Purkinje cell (primary cell): ENCODE measurements at places on chromosomes 7 and 10. TPM values are rescaled to one million over a fixed set of nuclear protein-coding genes. Genes with fewer than 3 reads are reported as not detected.

The PILRA gene
- polyA plus RNA-seq: 5.6 and 8.2 TPM in 2 replicates

The ENTPD7 gene
- polyA plus RNA-seq: 0.15 and 0.18 TPM in 2 replicates

The OR6V1 gene
- 1.2 TPM in 1 of 2 replicates, not detected in the other for polyA plus RNA-seq

The TAS2R3 gene
- not detected in 2 replicates for polyA plus RNA-seq

The GFRA1 gene
- 8.8 and 12.0 TPM in 2 replicates for polyA plus RNA-seq

The AKR1D1 gene
- not detected in 2 replicates for polyA plus RNA-seq

The ADK gene
- polyA plus RNA-seq: 67.9 and 88.6 TPM in 2 replicates

The SEC61A2 gene
- 36.1 and 44.2 TPM in 2 replicates for polyA plus RNA-seq

The IGFBP3 gene
- polyA plus RNA-seq: 2.7 and 10.5 TPM in 2 replicates
